ENCODE measurements at places on chromosomes 12 and 14. TPM values are rescaled to one million over a fixed set of nuclear protein-coding genes. Genes with fewer than 3 reads are reported as not detected.

- DNase-seq = no peak
- H3K4me3 ChIP-seq = peak overlapping the region; percentile 99
- H3K27ac ChIP-seq = peak overlapping the region; percentile 81
- H3K27me3 ChIP-seq = no peaks in the 10 kb centered on the region
Measured at GRCh38 chr14:68978172-68978911, 760 bp downstream of the ACTN1 start.

DNA sequence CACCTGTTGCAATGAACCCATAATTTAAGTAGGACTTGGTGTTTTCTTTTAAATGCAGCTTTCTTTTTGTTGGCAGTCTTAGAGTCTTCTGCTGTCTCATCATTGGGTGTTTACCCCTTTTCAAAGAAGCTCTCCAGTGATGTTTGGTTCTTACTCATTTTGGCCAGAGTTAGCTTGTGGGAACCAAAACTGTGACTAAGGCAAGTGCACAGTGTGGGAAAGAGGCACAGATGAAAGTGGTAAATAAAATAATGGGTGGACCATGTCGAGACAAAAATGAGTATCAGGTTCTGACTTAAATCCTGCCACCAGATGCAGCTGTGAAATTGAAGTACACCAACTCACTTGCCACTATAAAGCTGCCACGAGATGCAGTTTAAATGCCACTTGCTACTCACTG lies 615.4 kb upstream of the MIS18BP1 start:
- no peaks in the 10 kb centered on the region for H3K4me1 ChIP-seq
- no peaks in the 10 kb centered on the region for H3K27me3 ChIP-seq
- no peak overlapping the region for H3K4me3 ChIP-seq
- H3K27ac ChIP-seq = no peak overlapping the region
- DNase-seq = no peak

DNA sequence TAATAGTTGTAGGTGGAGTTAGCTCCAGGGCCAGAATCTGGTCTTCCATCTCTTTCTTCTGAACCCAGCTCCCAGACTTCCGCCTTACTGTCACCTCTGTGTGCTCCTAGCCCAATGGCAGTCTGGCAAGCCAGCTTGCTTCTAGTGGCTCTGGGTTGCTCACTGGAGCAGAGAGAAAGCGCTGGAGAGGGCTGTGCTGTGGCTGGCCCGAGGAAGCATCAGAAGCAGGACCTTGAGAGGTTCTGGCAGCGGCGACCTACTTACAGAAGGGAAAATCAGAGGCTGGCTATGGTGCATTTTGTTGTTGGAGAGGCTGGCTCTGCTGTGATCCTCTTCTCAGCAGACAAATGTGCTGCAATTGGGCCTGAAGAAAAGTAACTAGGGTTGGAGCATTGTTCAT lies 28.6 kb downstream of the KCNA5 start:
- peaks cover 3% of the 10 kb centered on the region for H3K4me1 ChIP-seq
- H3K4me3 ChIP-seq = no peak overlapping the region
- no peaks in the 10 kb centered on the region for H3K36me3 ChIP-seq
- H3K27me3 ChIP-seq = 0 out of 2 replicates have a peak, but pooled peaks cover 4% of the 10 kb centered on the region

The MYH6 gene
- not detected for total RNA-seq
